ENCODE measurements at places on chromosomes 4 and X.

- DNase-seq, result peak; percentile 42
Measured at GRCh38 chr4:165360041-165360695, 18.6 kb upstream of the CPE start.

DNA sequence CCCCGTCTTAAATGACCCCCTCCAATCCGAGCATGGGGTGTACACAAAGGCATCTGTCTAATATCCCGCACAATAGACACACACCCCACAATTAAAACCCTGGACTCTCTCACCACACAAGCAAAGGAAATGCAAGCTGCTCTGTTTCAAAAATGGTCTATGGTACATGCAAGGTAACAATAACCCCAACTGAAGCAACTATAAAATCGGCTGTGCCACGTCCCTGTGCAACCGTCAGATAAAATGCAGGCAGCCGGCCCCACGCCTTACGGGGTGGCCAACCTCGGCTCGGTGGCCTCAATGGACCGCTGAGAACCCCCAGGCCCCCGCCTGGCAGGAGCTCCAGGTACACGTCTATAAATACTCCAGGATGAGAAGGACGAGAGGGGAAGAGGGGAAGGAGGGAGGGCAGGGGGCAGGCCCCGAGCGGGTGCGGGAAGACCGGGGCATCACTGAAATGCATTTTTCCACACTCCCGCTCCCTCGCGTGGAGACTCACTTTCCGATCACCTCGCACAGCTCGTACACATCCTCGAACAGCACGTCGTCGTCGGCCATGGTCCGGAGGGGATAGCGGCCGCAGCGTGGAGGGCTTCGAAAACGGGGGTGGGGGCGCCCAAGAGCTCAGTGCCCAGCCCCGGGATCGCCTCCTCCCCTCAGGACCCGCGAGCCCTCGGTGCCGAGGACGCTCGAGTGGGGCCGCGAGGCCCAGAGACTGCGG lies 763 bp downstream of the CASK start:
- DNase-seq, result peak; percentile 3

- no peak for DNase-seq
Measured at GRCh38 chr4:101806914-101807313, 16.4 kb downstream of the BANK1 start.

- no peak for DNase-seq
Measured at GRCh38 chr4:134202166-134202956, 772 bp upstream of the PABPC4L start.

GRCh38 chrX:126701380-126701779 lies 118.1 kb upstream of the PRR32 start:
- DNase-seq, result no peak

DNA sequence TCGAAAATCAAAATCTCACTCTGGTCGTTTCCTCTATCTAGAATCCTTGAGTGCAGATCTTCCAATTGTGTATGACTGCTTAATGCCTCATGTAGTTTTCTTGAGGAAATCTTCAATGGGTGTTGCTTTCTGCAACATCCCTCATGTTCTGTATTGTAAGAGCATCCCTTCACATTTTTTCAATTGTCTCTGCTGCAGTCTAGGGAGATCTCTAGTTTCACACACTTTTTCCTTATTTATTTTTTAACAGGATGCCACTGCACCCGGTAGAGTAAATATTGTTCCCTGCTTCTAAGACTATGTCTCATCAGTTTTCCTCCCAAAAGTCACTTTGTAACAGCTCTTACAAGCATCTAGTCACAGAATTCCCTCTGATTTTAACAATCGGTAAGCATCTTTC lies 50.3 kb downstream of the UGT2B4 start:
- no peak for DNase-seq

GRCh38 chrX:130118441-130119311 lies 8.4 kb upstream of the ELF4 start:
- peak; percentile 34 for DNase-seq

DNA sequence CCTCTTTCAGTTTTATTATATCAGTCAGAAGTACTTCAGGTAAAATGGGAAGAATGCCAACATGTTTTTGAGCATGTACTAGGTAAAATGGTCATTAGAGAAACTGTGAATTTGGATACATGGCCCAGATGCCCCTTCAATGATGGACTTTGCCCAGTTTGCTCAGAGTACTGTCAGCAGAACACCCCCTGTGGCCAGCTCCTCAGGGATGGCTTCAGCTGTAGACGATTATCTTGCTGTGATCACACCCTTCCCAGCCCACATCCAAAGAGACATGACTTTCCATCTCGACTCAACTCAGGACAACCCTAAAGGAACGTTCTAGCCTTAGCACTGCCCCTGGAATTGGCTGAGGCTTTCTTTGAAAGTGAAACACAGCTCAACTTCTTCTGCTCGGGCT lies 439.1 kb downstream of the PACRGL start:
- no peak for DNase-seq

- no peak for DNase-seq
Measured at GRCh38 chr4:156762851-156763250, 208.7 kb downstream of the PDGFC start.

GRCh38 chr4:153728660-153729059 lies 31.2 kb downstream of the RNF175 start:
- no peak for DNase-seq

GRCh38 chrX:2463973-2464676 lies 36.7 kb downstream of the DHRSX start:
- DNase-seq, result no peak

- peak; percentile 30 for DNase-seq
Measured at GRCh38 chrX:133610056-133610455, 194.8 kb upstream of the GPC4 start.

DNA sequence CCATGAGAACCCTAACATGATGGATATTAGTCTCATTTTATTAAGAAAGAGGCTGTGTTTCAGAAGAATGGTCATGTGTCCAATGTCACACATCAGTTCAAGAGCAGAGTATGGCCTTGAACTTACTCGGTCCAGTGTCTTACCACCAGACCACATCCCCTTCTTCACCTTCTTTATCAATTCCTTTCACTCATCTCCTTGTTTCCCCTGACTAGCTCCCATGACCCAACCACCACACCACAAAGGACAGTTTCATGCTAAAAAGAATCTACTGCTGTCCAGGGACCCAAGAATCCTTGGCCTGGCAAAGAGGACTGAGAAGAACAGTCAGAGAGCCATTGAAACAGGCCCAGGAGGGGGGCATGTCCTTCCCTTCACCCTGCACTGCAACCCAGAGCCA lies 33.6 kb upstream of the MSN start:
- no peak for DNase-seq

DNA sequence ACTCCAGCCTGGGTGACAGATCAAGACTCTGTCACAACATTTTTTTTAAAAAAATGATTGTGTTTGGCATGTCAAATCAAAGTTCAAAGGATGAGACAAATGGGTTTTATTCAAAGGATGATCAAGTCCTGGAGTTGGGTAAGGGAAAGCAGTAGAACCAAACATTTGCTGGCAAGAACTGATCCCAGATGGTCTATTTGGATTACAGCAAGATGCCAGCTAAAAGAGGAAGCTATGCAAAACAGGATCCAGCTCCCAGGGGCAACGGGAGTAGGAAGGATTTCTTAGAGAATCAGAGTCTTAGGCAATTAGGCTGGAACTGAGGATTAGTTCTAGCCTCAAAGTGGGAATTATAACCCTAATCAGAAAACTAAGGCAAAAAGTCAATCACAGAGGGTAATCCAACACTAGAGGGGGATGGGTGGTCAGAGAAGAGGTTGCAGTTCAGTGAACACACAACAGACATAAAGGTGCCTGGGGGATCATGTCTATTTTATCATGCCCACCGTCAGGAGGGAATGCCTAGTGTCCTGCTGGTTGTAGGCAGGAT lies 133.0 kb upstream of the PLS3 start:
- no peak for DNase-seq

DNA sequence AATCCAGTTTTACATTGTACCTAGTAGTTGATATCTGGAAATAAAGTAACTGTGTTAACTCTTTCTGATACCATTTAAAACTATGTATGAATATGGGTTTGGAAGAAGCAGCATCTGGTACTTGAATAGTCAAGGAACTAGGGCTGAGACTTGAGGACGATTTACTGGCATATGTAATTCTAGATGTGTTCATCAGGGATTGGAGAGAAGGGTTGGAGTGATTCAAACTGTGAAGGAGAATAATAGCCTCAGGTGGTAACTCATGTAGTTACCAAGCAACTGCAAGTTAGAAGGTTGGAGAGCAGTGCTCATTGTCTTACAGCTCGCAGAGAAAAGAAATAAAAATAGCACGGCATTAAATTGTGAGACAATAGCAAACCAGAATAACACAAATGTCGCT lies 29.5 kb upstream of the TXLNG start:
- no peak for DNase-seq

DNA sequence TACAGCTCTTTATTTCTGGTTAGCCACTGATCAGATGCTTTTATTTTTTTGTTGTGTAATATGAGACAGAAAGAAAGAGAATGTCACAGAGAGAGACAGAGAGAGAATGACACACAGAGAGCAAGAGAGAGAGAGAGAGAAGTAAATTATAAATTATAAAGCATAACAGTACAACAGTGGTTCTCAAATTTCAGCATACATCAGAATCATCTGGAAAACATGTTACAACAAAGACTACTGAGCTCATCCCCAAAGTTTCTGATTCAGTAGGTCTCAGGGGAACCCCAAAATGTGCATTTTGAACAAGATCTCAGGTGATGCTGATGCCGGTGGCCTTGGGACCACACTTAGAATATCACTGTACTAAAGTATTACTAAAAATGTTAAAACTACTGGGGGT lies 245.8 kb upstream of the DIAPH2 start:
- no peak for DNase-seq

DNA sequence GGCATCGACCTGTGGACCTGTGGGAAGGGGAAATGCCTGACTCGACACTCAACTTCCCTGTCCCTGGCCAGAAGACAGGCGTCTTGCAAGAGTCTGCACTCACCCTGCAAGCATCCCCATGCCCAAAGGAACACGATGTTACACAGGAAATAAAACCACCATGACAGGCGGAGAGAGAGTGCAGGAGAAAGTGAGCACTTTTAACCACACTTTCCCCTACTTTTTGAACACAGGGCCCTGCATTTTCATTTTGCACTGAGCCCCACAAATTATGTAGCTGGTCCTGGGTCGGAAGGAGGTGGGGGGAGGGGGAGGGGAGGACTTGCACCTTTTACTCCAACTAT lies 13.8 kb upstream of the MAN2B2 start:
- DNase-seq, result peak; percentile 19

GRCh38 chrX:479273-479981 lies 92.7 kb upstream of the PPP2R3B start:
- no peak for DNase-seq

DNA sequence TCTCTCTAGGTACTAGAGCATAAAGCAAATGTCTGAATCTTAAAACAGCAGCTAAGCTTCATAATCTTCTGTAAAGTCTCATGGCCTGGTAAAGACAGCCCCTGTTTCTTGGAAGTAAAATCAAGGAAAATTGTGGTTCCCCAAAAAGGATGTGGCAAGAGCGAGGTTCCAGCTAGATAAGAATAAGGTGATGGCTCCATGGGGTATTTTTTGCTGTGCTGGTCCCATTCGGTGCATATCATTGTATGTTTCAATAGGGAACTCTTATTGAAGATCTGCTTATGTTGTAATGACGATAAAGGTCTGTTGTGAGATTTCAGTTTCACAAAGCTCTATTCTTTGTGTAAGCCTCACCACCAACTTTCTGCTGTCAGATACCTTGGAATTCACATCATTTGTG lies 316.9 kb upstream of the NOCT start:
- DNase-seq, result no peak

DNA sequence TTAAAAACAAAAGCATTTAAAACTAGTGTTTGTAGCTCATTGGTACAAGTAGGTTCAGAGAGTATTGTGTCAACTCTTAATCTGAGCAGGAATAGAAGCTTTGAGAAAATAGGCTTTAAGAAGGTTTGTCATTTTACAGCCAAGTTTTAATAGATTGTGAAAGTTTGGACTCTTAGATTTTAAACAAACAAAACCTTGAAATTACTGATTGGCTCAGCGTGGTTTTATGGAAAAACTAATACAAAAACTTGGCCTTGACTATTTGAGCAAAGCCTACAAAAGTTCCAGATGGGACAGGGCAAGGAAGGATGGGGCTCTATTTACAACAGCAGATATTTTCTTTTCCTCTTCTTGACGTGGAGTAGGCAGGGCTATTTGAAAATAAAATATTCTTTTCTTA lies 16.5 kb downstream of the ZFX start:
- DNase-seq, result no peak

- DNase-seq, result no peak
Measured at GRCh38 chrX:113873056-113873455, 710.8 kb upstream of the HTR2C start.

DNA sequence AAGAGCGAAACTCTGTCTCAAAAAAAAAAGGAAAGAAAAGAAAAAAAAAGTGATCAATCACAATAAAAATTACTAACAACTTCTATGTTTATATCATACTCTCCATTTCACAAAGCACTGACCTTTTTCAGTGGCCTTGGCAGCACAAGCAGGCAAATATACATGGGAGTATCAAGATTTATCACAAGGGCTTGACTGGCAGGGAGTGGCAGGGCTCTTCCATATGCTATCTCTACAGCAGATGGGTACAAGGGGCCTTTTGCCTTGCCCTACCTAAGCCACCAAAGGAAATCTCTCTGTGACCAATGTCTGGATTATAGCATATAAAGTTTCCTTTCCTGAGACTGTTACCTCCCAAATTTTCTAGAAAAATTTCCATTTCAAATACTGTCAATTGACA lies 24.4 kb downstream of the TSPAN5 start:
- DNase-seq, result no peak

DNA sequence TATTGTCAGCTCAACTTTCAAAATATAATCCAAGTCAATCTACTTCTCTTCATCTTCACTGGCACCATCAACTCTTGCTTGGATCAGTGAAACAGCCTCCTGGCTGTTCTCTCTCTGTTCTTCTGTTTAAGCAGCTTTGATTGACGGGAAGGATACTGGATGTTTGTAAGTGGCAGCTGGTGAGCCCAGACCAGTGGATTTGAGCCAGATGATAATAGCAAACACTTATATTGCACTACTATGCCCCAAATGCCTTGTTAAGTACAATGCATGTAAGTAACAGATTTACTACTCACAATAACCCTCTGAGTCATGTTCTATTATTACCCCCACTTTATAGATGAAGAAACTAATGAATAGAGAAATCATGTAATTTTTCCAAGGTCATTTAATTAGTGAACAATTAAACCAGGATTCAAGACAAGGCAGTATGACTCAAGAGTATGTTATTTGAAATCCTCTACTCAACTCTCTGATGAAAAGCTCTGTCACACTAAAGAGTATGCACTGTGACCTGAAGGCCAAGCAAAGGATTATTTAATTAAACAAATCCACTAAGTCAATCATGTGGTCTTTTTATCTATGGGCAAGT lies 44.8 kb downstream of the SPANXN3 start:
- no peak for DNase-seq

GRCh38 chrX:123873956-123874355 lies 14.1 kb downstream of the XIAP start:
- no peak for DNase-seq

DNA sequence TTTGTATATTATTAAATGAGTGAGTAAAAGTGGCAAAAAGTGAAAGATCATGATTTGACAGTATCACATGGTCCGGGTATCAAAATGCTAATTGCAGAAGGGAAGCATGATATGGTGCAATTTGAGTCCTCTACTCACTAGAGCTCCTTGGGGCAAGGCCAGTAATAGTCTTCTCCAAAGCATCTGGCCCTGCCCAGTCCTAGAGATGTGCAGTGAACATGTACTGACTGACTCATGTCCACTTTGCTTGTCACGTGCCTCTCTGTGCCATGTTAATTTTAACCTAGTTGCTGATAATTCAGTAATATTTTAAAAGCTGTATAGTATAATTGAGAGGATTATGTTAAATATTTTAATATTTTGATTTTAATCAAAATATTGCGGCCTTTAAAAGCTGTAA lies 54.6 kb upstream of the TENM3 start:
- peak; percentile 40 for DNase-seq

Measured in AG08395 (cell line).